ENCODE measurements at places on chromosomes 6 and 20.

DNA sequence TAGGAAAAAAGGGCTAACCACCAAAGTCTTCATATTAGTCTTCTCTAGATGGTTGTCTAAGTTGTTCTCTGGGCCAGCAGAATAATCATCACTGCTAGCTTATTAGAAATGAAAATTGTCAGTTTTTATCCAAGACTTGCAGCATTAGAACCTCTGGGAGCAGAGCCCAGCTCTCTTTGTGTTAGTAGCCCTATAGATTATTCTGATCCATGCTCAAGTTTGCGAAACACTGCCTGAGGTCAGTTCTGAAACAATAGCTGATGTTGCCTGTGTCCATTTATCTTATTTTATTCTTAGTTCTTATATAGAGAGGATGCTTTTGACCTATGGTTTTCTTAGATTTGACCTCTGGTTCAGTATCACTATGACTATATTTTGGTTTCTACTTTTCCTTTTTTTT lies 66.9 kb downstream of the BCKDHB start:
- no peak for DNase-seq

- DNase-seq: no peak
Observed at GRCh38 chr6:114888241-114888640, 545.4 kb upstream of the HS3ST5 start.

- no peak for DNase-seq
Observed at GRCh38 chr6:122754191-122754731, 25.3 kb upstream of the FABP7 start.

DNA sequence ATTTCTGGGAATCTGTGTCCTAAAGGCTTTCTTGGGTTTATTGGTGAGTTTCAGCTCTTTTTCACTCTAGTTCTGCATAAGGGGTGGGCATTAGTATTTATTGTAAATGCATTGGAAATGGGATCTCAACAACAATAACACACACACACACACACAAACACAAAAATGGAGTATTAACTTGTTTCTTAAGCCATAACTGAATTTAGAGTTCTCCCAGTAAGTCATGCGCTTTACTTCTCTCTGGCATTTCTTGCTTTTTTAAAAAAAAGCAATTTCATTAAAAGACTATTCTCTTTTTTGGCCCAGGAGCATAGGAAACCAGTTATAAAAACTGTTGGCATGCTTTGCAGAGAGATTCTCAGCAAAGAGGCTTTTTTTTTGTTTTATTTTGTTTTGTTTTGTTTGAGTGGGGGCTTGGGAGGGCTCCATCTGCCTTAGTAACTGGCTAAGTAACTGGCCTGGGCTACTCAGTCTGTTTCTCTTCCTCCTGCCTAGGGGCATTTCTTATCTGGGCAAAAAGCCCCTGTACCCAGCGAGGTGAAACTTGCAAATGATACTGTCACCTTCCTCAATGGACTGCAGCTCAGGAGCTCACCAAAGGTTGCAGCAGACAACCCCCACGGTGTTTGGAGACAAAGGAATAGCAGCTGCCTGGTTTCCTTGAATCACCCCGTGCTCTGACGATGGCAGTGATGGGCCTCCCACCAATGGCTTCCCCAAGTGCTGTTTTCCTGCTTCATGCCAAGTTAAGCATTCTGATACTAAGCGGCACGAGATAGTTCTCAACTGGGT lies 128.5 kb downstream of the BCAS1 start:
- DNase-seq: no peak

DNA sequence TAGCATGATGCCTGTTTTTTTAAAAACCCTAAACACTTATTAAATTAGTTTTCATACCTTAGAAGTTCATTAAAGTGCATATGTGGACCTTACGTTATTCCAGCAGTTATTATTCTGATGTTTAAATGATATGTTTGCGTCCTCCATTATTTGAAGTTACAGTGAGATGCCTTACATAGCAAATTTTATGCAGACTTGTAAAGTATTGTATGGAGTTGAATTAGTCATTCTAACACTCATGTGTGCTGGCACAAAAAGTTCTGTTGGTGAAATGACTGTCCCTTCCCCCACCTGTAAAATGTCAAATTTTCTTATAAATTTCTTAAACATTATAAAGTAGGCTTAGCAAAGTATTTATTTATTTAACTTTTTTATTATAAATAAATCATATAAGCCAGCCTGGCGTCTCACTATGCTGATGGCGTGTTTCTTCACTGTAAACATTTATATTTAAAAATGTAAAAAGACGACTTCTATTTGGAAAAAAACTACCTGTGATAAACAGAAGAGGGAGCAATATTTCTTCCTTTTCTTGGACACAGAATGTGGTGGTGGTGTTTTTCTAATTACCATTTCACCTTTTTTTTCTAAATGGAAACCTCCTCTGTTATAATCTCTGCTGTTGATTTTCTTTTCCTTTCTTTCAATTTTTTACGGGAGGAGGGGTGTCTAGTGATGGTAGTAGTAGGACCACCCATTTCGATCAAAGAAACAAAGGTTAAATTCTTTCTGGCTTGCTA lies 155.4 kb downstream of the RFPL4B start:
- DNase-seq: no peak

DNA sequence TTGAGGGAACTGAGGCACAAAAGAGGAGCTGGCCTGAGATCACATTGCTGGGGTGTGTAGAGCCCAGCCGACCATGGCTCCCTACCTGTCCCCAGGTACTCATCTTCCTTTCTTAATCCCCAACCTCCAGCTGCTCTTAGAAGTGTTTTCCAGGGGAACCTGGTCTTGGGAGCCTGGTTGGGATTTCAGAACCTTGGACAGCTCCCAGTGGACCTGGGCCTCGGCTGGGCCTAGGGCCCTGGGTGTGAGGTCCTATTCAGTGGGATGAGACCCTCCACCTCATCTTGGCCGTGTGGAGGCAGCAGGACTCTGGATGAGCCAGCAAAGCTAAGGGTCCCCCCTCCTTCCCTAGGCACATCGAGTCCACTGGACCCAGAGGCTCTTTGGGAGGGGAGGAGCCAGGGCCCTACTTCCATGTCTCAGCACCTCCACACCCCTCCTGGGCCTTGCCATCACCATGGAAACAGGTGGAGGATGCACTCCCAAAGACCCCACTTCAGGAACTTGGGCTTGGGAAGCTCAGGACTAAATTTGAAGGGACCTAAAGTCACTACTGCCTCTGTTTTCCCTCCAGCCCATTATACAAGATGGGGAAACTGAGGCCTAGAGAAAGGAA lies 38.5 kb downstream of the DLGAP4 start:
- peak; percentile 78 for DNase-seq

DNA sequence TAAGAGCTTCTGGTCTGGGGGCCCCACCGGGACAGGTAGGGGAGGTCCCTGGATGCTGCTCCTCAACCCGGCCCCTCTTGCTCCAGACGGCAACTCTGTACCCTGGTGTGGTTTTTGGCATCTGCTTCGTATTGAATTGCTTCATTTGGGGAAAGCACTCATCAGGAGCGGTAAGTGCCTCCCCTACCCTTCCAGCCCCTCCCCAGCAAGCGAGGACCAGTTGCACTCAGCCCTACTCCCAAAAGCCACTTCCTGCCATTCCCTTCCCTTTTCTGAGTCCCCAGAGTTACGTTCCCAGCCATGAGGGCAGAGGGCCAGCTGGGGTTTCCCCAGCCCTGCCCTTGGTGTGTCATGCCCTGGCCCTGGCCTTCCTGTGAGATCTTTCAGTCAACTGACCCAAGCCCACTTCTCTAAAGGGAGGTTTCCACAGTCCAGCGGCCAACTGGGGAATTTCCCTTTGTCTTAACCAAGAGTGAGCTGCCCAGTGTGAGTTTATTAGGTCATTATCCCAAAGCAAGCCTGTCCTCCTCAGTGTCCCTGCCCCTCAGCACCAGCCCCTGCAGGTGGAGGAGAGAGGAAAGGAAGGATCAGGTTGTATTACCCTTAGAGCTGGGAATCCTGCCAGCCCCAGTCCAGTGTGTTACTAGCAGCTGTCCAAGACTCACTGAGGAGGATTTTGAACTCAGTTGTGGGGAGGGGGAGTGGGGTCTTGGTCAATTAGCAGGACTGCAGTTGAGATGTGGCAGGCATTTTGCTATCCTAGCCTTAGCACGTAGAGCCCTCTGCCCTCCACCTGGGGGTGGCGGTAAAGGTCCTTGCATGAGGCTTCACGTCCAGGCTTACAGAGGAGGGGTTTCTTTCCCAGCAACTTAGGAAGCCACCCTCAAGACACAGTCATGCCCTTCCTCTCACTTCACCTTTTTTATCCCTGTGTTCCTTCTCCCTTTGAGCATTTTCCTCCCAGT lies 45.8 kb downstream of the TM9SF4 start:
- peak; percentile 63 for DNase-seq

DNA sequence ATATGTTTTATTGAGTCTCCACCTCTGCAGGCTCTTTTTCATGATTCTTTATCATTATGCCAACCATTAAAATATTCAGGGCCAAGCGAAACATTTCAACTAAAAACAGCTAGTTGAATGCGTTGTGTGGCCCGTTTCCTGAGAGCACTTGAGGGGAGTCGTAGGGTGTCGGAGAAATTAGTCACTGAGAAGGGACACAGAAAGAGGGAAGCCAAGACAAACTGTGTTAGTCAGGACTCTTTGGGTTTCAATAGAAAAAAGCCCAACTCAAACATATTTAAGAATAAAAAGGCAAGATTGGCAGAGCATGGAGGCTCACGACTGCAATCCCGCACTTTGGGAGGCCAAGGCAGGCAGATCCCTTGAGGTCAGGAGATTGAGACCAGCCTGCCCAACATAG lies 58.9 kb downstream of the MAFB start:
- DNase-seq: no peak

GRCh38 chr20:14979453-14979986 lies 642.1 kb upstream of the FLRT3 start:
- no peak for DNase-seq

DNA sequence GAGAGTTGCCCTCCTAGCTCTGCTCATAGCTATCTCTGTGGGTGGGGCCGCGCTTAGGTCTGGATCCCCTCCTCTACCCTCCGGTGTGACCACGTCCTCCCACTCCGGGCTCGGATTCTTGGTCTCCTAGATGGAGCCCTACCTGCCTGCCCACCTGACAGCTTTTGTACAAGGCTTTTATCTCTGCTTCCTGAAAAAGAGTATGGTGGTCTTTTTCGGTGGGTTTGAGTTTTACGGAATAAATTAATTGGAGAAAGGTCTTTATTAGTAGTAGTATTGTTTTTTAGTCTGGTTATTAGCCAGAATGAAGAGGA lies 773 bp downstream of the SMAP1 start:
- DNase-seq: no peak

DNA sequence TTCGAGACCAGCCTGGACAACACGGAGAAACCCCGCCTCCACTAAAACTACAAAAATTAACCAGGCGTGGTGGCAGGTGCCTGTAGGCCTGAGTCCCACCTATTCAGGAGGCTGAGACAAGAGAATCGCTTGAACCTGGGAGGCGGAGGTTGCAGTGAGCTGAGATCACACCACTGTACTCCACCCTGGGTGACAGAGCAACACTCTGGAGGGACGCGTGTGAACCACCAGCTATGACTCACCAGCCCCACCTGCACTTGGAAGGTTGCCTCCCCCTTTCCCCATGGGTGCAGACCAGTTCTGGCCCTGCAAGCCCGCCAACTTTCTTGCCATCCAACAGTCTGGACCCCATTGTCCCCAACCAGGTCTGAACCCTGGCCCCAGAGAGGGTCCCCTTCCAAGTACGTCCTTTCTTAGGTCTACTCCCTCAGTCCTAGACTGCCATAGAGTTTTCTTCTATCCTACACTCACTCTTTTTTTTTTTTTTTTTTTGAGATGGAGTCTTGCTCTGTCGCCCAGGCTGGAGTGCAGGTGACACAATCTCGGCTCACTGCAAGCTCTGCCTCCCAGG lies 29.2 kb downstream of the ATP9A start:
- DNase-seq: no peak

- no peak for DNase-seq
Observed at GRCh38 chr6:96301781-96302180, 219.8 kb upstream of the UFL1 start.

DNA sequence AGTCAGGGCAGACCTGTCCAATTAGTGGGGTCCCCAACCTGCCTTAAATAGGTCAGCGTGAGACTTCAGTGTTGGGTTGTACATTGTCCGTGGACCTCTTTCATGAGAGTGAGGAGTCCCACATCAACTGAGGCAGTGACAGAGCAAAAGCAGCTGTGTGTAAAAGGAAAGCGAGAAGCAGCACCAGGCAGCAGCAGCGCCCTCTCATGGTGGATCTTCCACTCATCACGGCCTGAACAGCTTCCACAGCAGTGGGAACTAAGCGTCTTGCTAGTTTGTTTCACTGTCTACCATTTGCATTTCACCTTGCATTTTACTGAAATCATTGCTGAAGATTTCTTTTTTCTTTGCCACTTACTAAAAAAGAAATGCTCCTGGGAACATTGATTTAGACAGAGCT lies 333.8 kb downstream of the PKHD1 start:
- DNase-seq: peak; percentile 70

DNA sequence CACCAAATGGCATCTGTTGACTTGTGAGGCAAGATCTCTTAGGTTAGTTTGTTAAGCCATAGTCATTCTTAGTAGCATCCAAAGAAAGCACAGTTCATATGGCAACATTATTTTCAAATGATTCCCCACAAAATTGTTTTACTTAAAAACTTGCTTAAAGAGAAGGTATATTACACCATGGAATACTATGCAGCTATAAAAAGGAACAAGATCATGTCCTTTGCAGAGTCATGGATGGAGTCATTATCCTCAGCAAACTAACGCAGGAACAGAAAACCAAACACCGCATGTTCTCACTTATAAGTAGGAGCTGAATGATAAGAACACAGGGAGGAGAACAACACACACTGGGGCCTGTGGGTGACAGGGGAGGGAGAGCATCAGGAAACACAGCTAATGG lies 10.9 kb upstream of the DSE start:
- DNase-seq: no peak

GRCh38 chr6:170221052-170221752 lies 69.7 kb downstream of the DLL1 start:
- DNase-seq: no peak

DNA sequence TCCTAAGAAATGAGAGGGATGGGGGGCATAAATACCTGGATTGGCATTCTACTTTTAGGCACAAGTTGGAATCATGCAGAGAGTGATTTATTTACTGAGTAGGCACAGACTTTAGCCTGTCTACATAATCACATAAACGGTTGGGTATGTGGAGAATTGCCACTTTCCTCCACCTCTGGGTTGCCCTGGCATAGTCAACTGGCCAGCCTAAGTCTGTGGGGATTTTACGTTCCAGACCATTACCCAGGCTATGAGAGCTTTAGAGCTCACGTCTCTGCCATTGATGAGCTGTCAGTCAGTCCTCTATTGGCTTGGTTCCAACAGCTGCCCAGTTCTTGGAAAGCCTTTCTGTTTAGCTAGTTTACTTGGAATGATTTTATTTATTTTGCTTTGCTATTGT lies 5.0 kb upstream of the BHLHE23 start:
- no peak for DNase-seq

DNA sequence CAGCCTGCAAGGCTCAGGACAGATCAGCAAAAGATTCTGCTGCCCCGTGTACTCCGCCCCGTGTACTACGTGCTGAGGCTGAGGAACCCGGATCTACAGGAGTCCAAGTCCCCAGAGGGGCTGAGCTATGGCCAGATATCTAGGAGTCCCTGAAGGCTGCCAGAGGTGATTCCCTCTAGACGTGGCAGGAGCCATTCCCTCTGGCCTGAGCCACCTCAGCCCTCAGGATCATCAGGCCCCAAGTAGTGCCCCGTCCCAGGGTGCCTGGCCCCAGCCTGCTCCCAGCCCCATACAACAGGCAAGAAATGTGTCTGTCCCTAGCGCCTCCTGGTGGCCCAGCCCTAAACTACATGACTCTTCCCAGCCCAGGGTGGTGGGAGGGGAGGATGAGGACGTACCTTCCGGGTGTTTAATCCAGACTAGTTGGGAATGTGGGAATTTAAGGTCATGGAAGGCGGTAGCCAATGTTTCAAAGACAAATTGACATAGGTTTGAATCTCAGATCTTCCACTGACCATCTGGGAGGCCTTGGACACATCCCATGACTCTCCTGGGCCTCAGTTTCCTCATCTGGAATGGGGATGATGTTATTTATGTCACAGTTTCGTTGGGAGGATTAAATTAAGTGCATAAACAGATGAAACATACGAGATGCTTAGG lies 49.4 kb upstream of the PTPN1 start:
- peak; percentile 96 for DNase-seq
